ENCODE measurements at places on chromosomes 13 and 19.

- no peak for DNase-seq
Measured at GRCh38 chr13:57815600-57815999, 184.1 kb downstream of the PCDH17 start.

DNA sequence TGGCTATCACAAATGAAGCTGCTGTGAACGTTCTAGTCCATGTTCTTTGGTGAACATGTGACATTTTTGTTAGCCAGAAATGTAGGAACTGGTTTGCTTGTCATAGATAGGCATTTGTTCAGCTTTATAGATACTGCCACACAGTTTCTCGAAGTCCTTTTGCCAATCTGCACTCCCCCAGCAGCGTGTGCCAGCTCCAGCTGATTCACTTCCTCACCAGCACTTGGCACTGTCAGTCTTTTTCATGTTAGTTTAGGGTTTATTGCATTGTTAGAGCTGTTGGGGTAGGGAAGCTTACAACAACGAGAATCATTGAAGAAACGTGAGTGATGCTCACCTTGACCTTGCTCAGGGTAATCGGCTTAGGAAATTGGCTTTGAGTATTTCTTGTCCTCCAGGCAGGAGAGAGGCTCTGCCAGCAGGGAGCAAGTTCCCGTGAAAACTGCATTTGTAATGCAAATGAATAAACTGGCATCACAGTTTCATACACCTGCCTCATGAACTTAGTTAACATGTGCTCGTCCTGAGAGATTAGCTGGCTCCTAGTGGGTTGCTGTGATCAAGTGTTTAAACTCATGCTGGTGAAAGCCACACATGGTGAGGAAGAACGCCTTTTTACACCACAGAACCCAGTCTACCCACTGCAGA lies 83.9 kb downstream of the ING1 start:
- DNase-seq: no peak

DNA sequence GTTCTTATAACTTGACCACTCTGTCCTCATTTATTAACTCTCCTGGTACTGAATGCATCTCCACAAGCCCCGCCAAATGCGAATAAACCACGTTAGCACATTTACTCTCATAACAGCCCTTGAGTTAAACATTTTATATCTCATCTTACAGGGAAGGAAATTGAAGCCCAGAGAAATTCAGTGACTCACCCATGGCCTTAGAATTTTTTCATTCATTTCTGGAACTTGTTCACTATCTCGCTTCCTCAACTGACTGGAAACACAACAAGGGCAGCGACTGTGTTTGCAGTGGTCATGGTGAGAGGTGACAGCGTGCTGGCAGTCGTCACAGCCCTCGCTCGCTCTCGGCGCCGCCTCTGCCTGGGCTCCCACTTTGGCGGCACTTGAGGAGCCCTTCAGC lies 39.5 kb downstream of the SERP2 start:
- DNase-seq: no peak

DNA sequence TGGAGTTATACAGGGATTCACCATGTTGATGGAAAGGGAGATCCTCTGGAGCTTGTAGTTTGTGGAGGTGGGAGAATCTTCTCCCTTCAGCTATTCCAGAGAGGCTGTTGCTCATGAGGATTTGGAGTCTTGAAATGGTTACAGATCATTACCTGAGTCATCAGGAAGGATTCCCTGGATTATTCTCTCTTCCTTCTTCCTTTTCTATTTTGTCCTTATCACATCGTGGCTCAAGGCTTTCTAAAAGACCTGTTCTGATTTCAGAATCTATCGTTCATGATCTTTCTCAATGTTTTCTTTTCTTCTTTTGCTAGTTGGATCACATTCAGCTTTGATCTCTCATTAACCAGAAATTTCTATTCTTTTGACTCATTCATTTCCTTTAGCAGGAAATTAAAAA lies 196.0 kb downstream of the KLF5 start:
- DNase-seq: no peak

GRCh38 chr13:103140001-103140671 lies 73.9 kb upstream of the SLC10A2 start:
- no peak for DNase-seq

All from neural crest cell (in vitro differentiated cells).